ACHN (cell line): ENCODE measurements at places on chromosomes 16 and 17.
A peak's percentile ranks its signal among the peaks of the same experiment; 100 is the strongest.

- DNase-seq = no peak
These were observed 30.7 kb downstream of the PIMREG start for GRCh38 chr17:6474906-6475305.

- DNase-seq = no peak
These were observed 16.1 kb downstream of the NAA60 start for GRCh38 chr16:3459401-3460090.

DNA sequence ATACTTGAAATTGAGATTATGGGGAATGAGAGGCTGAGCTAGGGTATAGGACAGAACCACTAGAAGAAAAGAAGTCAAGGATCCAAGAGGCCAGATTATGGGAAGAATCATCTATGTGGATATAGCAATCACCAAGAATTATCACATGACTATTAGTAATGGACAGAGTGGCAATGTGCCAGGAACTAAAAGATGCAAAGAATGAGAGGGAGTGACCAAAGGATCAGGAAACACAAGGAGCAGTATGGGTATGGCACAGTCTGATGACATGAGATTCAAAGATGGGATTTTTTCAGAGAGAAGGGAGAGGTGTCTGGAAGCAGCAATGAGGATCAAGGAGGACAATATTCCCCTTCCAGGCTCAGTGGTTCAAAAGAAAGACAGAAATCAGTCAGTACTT is 212.2 kb downstream of the AATF start:
- no peak for DNase-seq

DNA sequence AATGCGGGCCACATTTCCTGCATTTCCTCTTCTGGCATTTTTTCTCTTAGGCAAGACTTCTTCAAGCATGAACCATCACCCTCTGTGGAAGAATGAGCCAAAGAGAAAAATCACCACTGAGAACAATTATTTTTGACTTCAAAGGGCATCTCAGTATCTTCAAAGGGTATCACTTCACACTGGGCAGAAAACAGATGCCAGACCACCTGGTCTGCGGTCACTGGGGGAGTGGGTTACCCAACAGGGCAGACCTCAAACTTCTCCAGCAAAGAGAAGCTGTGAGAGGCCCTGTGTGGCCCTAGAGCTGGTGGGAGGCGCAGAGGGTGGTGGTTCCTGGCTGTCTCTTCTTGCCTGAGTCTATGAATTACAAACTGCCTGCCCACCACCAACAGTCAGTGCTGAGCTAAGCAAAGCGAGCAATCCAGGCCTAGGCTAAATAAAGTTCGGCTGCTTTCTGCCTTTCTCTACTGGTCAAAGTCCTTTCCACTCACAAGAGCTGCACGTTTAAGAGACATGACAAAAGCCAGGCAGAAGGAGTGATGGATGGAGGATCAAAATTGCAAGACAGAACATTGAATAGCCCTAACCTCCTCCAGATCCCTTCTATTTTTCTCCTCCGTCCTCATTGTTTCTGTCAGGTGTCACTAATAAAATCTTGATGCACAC is 602.7 kb upstream of the CDH5 start:
- no peak for DNase-seq

DNA sequence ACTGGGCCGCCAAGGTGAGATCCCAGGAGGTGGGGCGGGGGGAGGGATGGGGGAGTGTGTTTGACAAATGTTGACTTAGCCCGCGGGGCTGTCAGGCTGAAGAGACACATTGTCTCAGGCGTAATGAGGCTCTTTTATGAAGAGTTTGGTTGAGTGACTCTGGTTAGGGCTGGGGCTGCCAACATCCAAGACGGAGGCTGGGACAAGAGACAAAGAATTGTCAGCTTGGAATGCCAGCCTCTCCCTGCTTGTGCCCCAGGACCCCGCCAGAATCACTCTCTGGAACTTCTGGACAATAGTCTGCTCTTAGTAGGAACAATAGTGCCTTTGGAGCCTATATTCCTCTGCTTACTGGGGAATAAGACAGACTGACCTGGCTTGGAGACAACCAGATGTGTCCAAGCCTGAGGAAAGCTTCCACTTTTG is 24.0 kb downstream of the PCTP start:
- no peak for DNase-seq

- no peak for DNase-seq
These were observed 41.0 kb upstream of the INTS2 start for GRCh38 chr17:61968757-61969156.

DNA sequence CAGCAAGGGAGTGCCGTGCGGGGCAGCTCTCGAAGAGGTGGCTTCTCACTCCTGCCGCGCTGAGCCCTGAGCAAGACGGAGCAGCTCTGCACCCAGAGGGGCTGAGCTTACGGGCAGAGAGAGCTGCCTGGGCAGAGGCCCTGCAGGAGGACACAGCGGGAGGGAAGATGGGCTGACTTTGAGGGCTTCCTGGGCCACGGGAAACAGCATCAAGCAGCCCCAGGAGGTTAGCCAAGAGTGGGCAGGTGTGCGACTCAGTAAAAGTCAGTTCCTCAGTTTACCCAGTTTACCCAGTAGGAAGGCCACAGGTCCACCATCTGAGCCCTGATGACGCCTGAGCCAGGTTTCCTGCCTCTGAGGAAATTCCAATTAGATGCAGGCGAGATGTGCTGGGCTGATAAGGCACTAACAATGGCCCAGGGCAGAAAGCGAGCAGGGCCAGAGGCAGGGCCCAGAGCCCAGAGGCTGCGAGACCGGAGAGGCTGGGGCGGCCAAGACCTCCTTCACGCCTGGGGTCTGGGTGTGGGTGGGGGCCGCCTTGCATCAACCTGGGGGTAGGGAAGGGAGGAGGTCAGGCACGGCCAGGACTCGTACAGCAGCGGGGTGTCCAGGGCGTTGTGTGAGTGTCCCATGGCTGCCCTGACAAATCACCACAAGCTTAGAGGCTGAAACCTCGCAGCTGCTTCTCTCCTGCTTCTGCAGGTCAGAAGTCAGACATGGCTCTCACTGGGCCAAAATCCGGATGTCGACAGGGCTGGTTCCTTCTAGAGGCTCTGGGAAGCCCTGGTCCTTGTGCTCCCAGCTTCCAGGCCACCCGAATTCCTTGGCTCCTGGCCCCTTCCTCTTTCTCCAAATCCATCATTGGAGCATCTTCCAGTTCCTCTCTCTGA is 32.0 kb upstream of the CIBAR2 start:
- no peak for DNase-seq

- DNase-seq = no peak
These were observed 154.2 kb downstream of the PITPNC1 start for GRCh38 chr17:67531291-67531690.

DNA sequence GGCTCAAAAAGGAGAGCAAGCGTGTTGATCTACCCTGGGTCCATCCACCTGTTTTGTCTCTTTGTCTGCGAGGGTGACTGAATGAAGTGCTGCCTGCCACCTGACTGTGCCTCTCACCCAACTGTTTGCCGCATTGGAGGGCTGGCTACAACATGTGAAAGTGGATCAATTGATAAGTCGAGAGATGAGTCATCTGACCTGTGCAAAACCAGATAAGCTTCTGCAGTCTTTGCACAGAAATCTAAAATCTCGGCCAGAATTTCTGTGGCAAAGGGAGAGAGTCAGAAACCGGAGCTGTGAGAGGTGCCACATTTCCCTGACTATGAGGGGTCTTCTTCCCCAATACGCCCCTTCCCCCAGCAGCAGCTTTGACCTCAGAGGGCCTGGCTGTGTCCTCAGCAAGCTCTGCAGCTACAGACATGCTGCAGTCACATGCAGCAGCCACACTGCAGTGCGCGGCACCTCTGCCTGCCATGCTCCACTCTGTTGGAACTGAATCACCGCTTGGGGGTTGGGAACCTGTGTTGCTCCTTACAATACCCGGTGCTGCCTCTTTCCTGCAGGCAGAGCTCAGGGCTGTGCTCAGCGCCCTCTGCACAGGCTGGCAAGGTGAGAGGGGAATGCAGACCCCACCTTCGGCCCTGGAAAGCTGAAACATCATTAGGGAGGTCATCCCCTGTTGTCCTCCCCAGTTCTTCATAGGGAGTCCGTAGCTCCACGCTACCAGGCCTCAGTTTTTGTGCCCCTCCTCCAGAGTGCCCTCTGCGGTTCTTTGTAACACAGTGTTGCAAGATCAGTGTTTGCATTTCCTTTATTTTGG is 16.2 kb upstream of the HAS3 start:
- DNase-seq = peak; percentile 60

DNA sequence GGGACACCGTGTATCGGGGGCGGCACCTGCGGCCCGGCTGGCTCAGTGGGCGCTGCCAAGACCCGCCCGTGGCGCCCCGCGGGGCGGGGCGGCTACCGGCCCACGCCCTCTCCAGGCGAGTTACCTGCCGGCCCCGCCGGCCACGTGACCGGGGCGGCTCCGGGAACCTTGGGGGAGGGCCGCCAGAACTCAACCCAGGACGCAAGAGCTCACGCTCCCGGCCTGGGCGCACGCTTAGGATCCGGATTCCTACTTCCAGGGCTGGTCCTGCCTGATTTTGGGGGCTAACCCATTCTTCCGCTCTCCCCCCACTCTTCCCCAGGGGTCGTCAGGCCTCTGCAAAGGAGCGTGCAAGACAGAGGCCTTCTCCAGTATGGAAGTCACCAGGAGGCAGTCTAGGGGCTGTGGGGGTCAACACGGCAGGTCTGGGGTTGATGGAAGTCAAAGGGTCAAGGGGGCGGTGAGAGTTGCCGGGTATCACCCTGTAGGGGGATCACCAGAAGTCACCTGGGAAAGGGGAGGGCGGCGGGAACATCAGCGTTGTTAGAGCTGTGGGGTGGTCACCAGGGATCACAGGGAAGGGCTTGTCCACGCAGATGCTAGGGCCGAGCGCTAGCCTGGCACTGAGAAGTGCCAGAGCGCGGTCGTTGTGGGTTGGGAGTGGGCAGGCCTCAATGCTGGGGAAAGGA is 354 bp upstream of the ESRP2 start:
- DNase-seq = peak; percentile 22

GRCh38 chr16:51524555-51525373 is 373.7 kb upstream of the SALL1 start:
- DNase-seq = peak; percentile 67

DNA sequence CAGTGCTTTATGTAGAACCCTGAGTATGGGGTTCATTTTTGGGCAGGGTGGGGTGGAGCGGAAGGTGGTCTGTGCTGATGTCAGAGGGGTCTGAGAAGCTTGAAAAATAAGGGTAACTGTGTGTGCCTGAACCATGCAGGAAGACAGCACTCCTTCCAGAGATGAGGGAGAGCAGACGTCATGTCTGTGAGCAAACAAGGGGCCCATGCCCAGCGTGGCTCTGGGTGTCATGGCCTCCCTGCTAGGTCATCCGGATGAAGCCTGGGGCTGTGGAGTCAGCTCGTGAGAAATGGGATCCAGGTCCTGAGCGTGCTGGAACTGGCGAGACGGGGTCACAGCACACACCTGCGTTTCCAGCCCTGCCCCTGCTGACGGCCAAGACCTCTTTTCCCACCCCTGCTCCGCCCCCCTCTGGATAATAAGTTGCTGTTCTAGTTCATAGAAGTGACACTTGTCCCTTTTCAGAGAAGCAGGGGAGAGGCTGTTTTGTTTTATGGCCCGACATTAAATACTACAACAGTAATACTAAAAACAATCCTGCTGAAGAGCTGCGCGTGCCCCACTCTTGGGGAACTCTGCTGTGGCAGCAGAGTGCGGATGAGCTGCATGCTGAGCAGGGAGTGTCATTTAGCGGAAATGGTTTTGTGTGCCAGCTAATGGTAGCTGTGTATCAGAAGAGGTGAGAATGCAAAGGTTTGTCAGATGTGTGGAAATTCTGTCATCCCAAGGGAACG is 92.6 kb downstream of the RPTOR start:
- no peak for DNase-seq

GRCh38 chr17:81419319-81419885 is 24.1 kb downstream of the BAHCC1 start:
- DNase-seq = peak; percentile 91

- DNase-seq = no peak
These were observed 380.0 kb upstream of the SOX9 start for GRCh38 chr17:71740866-71741265.

GRCh38 chr16:82470016-82470415 is 156.8 kb upstream of the CDH13 start:
- no peak for DNase-seq

DNA sequence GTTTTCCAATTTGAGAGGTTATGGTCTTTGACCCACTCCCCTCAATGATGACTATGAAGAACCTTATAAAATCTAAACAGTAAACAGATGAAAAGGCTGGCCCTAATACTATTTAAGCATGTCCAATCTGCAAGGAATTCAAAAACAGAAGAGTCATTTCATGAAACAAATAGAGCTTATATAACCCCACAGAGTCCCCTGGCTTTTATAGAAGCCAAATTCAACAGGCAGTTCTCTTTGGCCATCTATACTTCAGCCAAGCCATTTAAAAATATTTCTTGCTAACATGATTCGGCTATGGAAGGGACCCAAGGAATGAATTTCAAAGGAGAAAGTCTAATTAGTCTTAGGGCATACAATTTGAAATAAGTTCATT is 43.4 kb downstream of the SPOP start:
- no peak for DNase-seq

DNA sequence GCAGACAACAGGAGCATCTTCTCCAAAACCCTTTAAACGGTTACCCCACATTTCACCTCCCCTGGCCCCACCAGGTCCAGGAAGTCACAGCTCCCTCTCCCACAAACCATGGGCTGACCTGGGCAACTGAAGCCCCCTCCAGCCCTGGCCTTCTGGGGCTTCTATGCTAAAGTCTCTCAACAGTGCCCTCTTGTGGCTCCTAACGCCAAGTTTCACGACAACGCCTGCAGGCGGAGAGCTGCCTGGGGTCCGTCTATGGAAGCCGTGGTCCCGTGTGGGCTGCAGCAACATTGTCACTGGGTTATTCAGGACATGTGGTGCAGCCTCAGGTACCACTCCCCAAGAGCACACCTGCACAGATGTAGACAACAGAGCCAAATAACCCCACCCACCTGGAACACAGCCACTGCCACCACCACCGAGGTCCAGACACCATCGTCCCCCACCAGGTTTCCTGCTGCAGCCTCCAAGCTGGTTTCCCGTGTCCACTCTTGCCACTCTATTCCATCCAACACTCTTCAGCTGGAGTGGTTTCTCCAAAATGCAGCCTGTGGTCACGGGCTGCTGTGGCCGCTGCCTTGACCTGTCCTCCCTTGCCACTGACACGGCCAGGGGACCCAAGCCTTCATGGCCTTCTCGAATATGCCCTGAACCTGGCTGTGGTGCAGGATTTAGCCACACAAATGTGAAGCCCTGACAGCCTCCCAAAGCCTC is 19.1 kb downstream of the C16orf95 start:
- DNase-seq = peak; percentile 37

DNA sequence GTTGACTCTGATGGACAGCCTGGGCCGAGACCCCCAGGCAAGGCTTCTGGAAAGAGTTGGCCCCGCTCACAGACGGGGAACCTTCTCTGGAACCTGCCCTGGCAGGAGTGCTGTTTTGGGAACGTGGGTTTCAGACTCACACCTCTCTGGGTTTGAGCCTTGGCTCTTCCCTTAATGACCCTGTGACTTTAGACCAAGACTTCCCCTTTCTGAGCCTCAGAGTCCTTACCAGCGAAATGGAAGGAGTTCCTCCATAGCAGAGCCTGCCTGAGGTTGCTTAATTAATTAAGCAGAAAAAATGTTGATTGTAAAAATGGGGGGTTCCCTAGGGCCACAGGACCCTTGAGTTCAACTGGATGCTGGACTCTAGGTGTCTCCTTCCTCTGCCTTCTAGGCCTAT is 408.2 kb downstream of the SEC14L1 start:
- DNase-seq = no peak
